ENCODE measurements at places on chromosomes 3 and 15. TPM values are rescaled to one million over a fixed set of nuclear protein-coding genes. Genes with fewer than 3 reads are reported as not detected.

DNA sequence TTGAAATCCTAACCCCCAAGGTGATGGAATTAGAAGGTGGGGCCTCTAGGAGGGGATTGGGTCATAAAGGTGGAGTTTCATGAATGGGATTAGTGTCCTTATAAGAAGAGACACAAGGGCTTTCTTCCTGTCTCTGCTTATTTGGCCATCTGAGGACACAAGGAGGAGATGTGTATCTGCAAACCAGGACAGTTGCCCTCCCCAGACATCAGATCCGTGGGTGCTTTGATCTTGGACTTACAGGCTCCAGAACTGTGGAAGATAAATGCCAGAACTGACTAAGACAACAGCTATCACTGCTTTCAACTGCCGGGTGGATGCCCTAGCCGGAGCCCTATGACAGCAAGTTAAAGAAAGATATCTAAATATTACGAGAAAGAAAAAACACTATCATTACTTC is 94.4 kb downstream of the CHRNA7 start:
- DNase-seq: no peak

The GOLGA8Q gene
- 1.1 TPM for polyA plus RNA-seq

GRCh38 chr15:29734917-29735572 is 87.2 kb downstream of the TJP1 start:
- DNase-seq: no peak

The CP gene
- 0.64 TPM for polyA plus RNA-seq

The CORO2B gene
- polyA plus RNA-seq: 26.7 TPM

The IL17RB gene
- polyA plus RNA-seq: 14.3 TPM
